BJ (cell line): ENCODE measurements at places on chromosomes 6 and 20. TPM values are rescaled to one million over a fixed set of nuclear protein-coding genes. Genes with fewer than 3 reads are reported as not detected.

DEFB118 gene
- not detected in 2 replicates for polyA plus RNA-seq

SLC13A3 gene
- 3.5 and 3.7 TPM in 2 replicates for polyA plus RNA-seq

SLC18B1 gene
- polyA plus RNA-seq = 0.63 and 1.9 TPM in 2 replicates

SLC17A1 gene
- not detected in 2 replicates for polyA plus RNA-seq

LHFPL5 gene
- not detected in 2 replicates for polyA plus RNA-seq

RAB23 gene
- polyA plus RNA-seq = 20.6 and 51.0 TPM in 2 replicates

SLC35D3 gene
- polyA plus RNA-seq = not detected in 2 replicates

KCNS1 gene
- 0.64 and 0.74 TPM in 2 replicates for polyA plus RNA-seq

PEX7 gene
- 5.6 and 8.5 TPM in 2 replicates for polyA plus RNA-seq

NMBR gene
- 0.07 TPM in 1 of 2 replicates, not detected in the other for polyA plus RNA-seq

MPC1 gene
- polyA plus RNA-seq = 19.2 and 27.5 TPM in 2 replicates

NKX2-4 gene
- polyA plus RNA-seq = not detected in 2 replicates

PCK1 gene
- not detected in 2 replicates for polyA plus RNA-seq

IL17A gene
- polyA plus RNA-seq = not detected in 2 replicates

CFB gene
- polyA plus RNA-seq = 6.7 and 7.6 TPM in 2 replicates

MOCS1 gene
- polyA plus RNA-seq = 9.2 and 13.4 TPM in 2 replicates

ARMH2 gene
- not detected in 2 replicates for polyA plus RNA-seq

FERMT1 gene
- 0.53 and 1.1 TPM in 2 replicates for polyA plus RNA-seq

SLC23A2 gene
- polyA plus RNA-seq = 8.0 and 11.2 TPM in 2 replicates

GHRH gene
- polyA plus RNA-seq = not detected in 2 replicates

ETV7 gene
- polyA plus RNA-seq = 1.4 and 1.8 TPM in 2 replicates

HTR1B gene
- 1.4 and 3.1 TPM in 2 replicates for polyA plus RNA-seq

TP53TG5 gene
- polyA plus RNA-seq = not detected in 2 replicates

TBXT gene
- not detected in 2 replicates for polyA plus RNA-seq

TFAP2D gene
- not detected in 2 replicates for polyA plus RNA-seq

PROCR gene
- polyA plus RNA-seq = 28.0 and 32.8 TPM in 2 replicates

KIF25 gene
- polyA plus RNA-seq = not detected in 2 replicates

ELOVL2 gene
- 0.17 and 0.21 TPM in 2 replicates for polyA plus RNA-seq

ZNF165 gene
- 0.10 and 0.38 TPM in 2 replicates for polyA plus RNA-seq

KCNK15 gene
- 0.58 and 0.82 TPM in 2 replicates for polyA plus RNA-seq

TPBG gene
- 101 and 104 TPM in 2 replicates for polyA plus RNA-seq

ANKRD66 gene
- polyA plus RNA-seq = not detected in 2 replicates

C20orf202 gene
- polyA plus RNA-seq = not detected in 2 replicates

COL12A1 gene
- 868 and 1,308 TPM in 2 replicates for polyA plus RNA-seq

TRPC4AP gene
- 95.9 and 111 TPM in 2 replicates for polyA plus RNA-seq

TUBB2B gene
- polyA plus RNA-seq = 10.9 and 13.3 TPM in 2 replicates

PTPRT gene
- not detected in 2 replicates for polyA plus RNA-seq

SCRT2 gene
- polyA plus RNA-seq = not detected in 2 replicates

RIN2 gene
- 25.2 and 29.4 TPM in 2 replicates for polyA plus RNA-seq

CST5 gene
- not detected in 2 replicates for polyA plus RNA-seq

PTGIS gene
- polyA plus RNA-seq = 28.8 and 39.0 TPM in 2 replicates

UBE2J1 gene
- polyA plus RNA-seq = 27.1 and 43.3 TPM in 2 replicates

C20orf144 gene
- 0.13 and 0.22 TPM in 2 replicates for polyA plus RNA-seq

NNAT gene
- polyA plus RNA-seq = not detected in 2 replicates

ADAT2 gene
- 1.3 and 2.0 TPM in 2 replicates for polyA plus RNA-seq

CLPSL1 gene
- not detected in 2 replicates for polyA plus RNA-seq

PLN gene
- polyA plus RNA-seq = 0.05 and 0.10 TPM in 2 replicates

OR2B6 gene
- polyA plus RNA-seq = 0.09 TPM in 1 of 2 replicates, not detected in the other

GPSM3 gene
- polyA plus RNA-seq = 9.8 and 13.3 TPM in 2 replicates

MUCL3 gene
- not detected in 2 replicates for polyA plus RNA-seq
